ENCODE measurements at places on chromosomes 2 and 18. TPM values are rescaled to one million over a fixed set of nuclear protein-coding genes. Genes with fewer than 3 reads are reported as not detected.
A peak's percentile ranks its signal among the peaks of the same experiment; 100 is the strongest.

GRCh38 chr2:26243470-26244308 is 743 bp downstream of the HADHA start:
- H3K27me3 ChIP-seq, result no peaks in the 10 kb centered on the region
- peak; percentile 33 for DNase-seq
- peak overlapping the region; percentile 96 for H3K4me3 ChIP-seq
- no peak overlapping the region for H3K27ac ChIP-seq
- H3K4me1 ChIP-seq, result no peaks in the 10 kb centered on the region

DNA sequence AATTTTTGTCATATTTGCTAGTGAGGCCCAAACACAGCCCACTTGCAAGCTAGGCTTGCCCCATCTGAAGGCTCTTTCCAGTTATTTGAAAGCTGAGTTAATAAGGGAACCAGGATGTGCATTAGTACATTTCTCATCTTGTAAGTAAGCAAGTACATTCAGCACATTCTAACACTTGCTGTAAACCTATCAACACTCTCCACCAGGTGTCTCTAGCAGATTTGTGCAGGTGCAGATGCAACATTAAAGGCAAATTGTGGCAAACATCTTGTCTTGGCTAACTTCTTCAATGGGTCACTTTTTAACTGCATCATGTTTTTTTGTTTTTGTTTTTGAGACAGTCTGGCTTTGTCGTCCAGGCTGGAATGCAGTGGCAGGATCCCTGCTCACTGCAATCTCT is 25.3 kb upstream of the MFSD6 start:
- no peaks in the 10 kb centered on the region for H3K36me3 ChIP-seq
- no peaks in the 10 kb centered on the region for H3K4me1 ChIP-seq
- H3K27ac ChIP-seq, result no peak overlapping the region
- H3K4me3 ChIP-seq, result no peak overlapping the region
- H3K27me3 ChIP-seq, result no peaks in the 10 kb centered on the region
- DNase-seq, result no peak

DNA sequence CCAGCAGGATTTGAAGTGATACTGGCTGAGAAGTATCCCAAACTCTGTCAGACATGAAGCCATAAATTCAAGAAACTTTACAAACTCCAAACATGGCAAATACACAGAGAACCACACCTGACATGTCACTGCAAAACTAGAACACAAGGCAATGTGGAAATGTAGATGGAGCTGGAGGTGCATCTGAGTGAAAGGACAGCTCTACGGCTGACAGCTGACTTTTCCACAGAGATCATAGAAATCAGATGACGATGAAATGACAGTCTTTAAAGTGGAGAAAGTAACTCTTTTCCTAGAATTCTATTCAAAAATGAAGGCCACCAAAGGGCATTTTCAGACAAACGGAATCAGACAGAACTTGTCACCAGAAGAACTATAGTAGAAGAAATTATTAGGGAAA is 97.5 kb downstream of the LDLRAD4 start:
- peaks cover 18% of the 10 kb centered on the region for H3K36me3 ChIP-seq
- no peaks in the 10 kb centered on the region for H3K4me1 ChIP-seq
- H3K27me3 ChIP-seq, result 0 out of 2 replicates have a peak, but pooled peaks cover 2% of the 10 kb centered on the region

- DNase-seq, result peak; percentile 15
- H3K27me3 ChIP-seq, result no peaks in the 10 kb centered on the region
- H3K27ac ChIP-seq, result no peak overlapping the region
These were observed 104.3 kb downstream of the NDUFA10 start for GRCh38 chr2:239920693-239921365.

Gene DAW1
- total RNA-seq, result not detected

Gene NT5C1B
- total RNA-seq, result not detected

All from H9 (cell line).